ENCODE measurements at places on chromosomes 4 and X. TPM values are rescaled to one million over a fixed set of nuclear protein-coding genes. Genes with fewer than 3 reads are reported as not detected.

The CENPVL1 gene
- polyA plus RNA-seq, result not detected

The TEX13B gene
- not detected for polyA plus RNA-seq

The GAGE10 gene
- not detected for polyA plus RNA-seq

The PNCK gene
- polyA plus RNA-seq, result 10.6 TPM

The VCX3B gene
- not detected for polyA plus RNA-seq

DNA sequence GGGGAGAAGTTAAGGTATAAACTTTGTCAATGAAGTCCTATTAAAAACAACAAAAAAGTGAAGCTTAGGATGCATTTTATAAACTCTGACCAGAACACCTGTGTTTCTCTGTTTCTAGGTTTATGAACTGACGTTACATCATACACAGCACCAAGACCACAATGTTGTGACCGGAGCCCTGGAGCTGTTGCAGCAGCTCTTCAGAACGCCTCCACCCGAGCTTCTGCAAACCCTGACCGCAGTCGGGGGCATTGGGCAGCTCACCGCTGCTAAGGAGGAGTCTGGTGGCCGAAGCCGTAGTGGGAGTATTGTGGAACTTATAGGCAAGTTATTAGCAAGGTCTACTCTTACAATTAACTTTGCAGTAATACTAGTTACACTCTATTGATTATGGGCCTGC, 46.6 kb downstream of the HTT start:
- no peak for DNase-seq

DNA sequence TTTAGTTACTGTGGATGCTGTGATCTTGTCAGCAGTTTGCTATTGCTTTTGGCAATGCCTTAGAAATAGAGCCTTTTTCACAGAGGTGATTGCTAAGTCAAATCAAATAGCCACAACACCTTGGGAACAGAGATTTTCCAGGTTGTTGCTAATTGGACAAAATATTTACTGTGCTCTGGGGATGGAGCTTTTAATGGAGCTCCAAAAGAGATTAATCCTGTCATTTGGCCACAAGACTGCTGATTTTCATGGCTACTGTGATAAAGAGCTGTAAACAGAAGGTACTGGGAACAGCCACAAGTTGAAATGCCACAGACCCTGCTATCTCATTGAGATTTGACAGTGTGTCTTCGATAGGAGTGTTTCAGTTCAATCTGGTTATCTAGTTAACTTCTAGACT, 1715.2 kb upstream of the ADGRL3 start:
- no peak for DNase-seq

DNA sequence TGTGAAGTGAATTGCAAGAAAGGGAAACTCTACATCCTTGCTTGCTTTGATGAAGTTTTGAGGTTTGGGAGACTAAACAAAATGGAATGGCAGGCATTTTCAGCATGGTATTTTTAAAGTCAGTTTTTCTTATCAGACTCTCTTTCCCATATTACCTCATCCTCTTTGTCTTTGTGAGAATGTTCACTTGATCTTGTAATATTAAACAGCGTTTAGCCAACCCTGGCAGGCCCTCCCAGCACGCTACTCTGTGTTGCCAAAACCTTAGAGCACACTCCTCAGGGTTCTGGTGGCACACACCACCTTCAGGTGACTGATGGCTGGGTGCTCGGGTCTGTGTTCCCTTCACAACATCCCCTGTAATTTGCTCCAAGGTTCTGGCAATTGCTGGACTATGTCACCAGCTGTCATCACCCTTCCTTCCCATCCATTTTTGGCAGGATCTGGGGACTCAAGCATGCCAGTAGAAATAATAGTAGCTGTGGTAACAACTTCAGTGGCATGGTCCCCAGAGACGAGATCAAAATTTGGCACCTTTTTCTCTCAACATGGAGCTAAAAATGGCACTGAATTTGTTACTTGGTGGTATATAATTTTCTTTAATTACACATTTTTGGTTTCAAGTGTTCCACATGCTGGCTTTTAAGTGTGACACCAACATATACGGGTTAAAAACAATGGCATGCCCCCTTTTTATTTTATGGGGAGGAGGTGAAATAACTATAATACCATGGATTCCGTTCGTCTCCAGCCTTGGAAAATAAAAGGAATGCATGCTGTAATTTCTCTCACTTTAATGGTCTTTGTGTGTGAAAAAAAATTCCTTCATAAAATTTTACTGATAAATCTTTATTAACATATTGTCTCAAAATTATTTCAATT, 273.1 kb downstream of the DCTD start:
- DNase-seq, result peak; percentile 21

DNA sequence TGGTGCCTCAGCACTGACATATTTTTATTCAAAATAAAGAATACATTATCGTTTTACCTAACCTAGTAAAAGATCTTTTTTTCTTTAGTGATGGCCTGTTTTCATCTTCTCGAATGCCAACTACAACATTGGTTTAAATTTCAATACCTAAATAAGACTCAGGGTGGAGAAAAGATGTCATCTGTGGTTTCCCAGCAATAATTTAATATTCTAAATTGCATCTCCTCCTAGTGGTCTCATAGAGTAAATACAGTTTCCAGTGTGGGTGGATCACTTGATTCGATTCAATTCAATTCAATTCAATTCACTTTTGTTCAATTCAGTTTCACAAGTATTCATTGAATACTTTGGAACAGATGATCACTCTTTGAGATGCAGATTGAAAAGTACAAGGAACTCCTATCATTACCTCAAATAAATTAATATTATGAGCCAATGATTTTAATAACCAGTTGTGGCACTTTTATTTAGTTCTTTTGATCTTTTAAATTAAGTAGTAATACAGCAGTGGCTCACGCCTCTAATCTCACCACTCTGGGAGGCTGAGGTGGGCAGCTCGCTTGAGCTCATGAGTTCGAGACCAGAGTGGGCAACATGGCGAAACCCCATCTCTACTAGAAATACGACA, 427.2 kb downstream of the FAT4 start:
- DNase-seq, result no peak

DNA sequence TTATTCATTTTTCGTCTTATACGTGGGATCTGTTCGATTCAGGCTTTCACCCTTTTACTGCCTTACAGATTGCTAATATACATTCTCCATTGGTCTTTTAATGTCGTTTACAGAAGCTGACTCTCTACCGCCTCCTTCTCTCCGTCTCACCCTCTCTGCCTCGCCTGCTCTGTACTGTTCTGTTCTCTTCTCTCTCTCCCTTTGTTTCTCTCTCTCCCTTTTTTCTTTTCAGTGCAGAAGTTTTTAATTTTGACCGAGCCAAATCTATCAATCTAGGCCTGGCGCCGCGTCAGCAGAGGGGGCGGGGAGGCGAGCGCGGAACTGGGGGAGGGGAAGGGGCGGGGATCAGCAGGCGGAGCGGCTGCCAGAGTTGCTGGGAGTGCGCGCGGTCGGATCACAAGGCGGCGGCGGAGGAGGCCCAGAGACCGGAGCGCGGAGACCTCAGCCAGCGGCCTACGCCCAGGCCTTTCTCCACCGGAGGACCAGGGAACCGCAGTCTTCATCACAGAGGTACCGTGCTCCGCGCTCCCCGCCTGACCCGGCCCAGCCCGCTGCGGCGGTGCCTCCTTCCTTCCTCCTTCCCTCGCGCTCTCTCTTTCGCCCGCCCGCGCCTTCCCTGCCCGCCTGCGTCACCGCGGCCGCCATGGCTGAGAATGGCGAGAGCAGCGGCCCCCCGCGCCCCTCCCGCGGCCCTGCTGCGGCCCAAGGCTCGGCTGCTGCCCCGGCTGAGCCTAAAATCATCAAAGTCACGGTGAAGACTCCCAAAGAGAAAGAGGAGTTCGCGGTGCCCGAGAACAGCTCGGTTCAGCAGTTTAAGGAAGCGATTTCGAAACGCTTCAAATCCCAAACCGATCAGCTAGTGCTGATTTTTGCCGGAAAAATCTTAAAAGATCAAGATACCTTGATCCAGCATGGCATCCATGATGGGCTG, at the start of gene UBQLN2:
Gene UBQLN2, plus strand, starts transcription at position 397 of the 931 bp plus-strand sequence. Its CDS starts 247 bp downstream, at position 644.
- peak; percentile 92 for DNase-seq

DNA sequence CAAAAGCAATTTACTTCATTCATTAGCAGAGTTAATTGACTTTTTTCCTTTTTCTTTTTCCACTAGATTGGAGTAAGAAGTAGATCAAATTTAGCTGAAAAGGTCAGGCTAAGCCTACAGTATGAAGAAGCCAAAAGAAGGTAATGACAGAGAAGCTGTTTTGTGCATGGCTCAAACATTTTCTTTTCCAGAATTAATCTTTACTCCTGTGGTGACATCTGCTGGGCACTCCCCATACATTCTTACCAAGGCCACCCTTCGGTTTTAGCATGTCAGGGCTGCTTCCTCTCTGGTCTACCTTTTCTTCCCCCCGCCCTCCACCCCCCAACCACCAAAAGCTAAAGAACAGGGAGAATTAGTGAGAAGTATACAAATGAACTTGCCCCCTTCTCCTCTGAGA, 70.2 kb downstream of the CLDN22 start:
- DNase-seq, result peak; percentile 28

GRCh38 chr4:159267869-159268285, 165.0 kb downstream of the RAPGEF2 start:
- DNase-seq, result peak; percentile 31
